ENCODE measurements at places on chromosomes 13 and 19. TPM values are rescaled to one million over a fixed set of nuclear protein-coding genes. Genes with fewer than 3 reads are reported as not detected.

DNA sequence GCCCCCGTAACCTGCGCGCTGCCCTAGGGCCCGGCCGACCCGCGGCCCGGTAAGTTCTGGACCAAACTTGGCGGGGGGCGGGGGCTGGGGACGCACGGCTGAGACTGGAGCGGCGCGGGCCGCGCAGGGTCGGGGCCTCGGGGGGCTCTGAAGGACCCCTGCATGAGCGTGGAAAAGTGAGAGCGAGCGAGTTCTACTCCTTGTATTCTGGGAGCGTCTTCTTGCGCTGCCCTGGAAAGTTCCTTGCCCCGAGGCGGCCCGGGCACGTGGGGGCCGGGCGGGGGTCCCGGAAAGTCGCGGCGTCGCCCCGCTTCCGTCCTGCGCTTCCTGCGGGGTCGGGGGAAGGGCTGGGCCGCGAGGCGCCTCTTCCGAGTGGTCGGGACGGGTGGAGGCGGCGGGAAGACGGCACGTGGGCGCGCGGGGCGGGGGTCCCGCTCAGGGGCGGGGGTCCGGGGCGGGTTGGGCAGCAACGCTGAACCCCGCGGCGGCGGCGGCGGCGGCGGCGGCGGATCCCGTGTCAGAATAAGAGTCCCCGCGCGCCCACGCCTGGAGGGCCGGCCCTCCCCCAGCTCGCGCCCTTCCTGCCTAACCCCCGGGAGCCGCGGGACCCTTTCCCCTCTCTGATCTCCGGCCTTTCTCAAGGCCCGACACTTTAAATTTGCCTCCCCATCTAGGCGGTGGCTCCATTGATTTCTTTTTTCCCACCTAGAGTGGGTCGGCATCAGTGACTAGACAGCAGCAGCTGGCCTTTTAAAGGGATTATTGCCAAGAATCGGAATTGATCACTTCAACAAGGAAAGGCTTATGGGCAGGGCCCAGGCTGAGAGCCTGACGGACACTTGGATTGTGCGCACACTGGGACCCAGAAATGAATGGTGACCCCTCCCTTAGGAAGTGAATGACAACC lies 749 bp downstream of the GATAD2A start:
- peak; percentile 89 for DNase-seq

DNA sequence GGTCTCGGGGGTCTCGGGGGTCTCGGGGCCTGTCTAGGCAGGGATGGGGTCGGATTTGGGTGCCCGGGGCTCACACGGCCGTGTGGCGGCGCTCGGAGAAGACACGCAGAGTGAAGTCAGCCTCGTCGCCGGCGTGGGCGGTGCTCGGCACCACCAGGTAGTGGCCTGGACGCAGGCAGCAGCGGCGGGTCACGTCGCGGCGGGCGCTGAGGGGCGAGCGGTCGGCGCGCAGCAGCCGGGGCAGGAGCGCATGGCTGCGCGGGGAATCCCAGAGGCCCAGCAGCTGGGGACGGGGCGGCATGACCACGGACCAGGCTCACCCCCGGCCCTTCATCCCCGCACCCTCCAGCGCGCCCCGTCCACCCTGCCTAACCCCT lies 8.2 kb downstream of the CAPN12 start:
- peak; percentile 90 for DNase-seq

NXNL1 gene
- not detected for total RNA-seq

GRCh38 chr13:72431981-72432682 lies 295.3 kb downstream of the MZT1 start:
- peak; percentile 6 for DNase-seq

DNA sequence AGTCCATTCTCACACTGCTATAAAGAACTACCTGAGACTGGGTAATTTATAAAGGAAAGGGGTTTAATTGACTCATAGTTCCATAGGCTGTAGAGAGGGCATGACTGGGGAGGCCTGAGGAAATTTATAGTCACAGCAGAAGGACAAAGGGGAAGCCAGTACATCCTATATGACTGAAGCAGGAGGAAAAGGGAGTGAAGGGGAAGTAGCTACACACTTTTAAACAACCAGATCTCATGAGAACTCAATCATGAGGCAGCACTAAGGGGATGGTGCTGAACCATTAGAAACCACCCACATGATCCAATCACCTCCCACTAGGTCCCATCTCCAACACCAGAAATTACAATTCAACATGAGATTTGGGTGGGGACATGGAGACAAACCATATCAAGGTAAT lies 209.1 kb downstream of the DIAPH3 start:
- DNase-seq = no peak

- DNase-seq = peak; percentile 98
These were observed at the start of gene ZNF844 for GRCh38 chr19:12064590-12065538. TSS of gene ZNF844 (plus strand) at chr19:12064731. CDS start at chr19:12064874, 143 bp downstream.

DNA sequence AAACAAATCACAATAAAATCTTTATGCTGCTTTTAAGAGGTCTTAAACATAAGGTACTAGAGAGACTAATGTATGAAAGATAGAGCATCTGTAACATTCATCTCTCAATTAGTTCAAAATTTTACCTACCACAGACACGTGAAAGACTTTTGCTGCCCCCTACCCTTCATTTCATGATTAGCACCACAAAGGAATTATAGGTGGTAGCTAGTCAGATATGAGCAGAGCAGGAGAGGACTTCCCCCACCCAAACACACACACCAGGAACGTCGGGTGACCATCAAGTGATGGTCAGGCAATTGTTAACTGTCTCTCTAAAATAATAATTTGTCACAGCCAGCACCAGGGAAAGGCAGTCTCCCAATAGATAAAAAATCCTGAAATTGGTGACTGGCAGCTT lies 1531.7 kb upstream of the SPRY2 start:
- DNase-seq = peak; percentile 4

- no peak for DNase-seq
These were observed 361.9 kb upstream of the GPC6 start for GRCh38 chr13:92864584-92865284.

GRCh38 chr19:33195645-33196347 lies 1.7 kb downstream of the LRP3 start:
- DNase-seq = peak; percentile 38

DNA sequence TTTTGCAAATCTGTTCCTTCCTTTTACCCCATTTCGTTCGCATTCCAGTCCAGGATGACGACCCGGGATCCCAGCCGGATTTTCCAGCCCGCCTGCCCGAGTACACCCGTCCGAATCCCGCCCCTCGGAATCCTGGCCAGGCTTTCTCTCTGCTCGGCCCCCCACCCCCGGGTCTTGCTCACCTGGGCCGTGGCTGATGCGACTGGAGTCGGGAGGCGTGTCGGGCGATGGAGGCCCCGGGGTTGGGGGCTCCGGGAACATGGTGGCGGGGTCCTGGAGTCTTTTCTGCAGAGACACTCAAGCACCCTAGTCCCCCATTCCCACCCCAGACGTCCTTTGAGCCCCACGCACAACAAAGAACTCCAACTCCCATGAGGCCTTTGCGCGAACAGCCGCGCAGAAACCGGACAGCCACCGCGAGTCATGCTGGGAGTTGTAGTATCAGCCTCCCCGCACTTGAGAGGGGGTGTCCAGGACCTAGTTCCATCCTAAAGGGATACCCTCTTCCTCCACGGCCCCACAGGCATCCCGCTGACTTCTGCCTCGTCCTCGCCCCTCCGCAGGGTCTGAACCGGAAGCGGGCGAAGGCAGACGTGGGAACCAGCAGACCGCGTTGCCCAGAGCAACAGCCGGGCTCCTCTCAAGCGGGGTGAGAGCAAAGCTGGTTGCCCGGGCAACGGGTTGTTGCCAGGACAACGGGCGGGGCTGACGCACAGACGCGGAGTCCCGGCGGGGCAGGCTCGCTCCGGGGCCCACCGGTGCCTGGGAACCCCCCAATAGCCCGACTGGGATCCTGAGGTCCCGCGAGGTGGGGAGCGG lies 1.1 kb downstream of the SYT5 start:
- DNase-seq = peak; percentile 97

DNA sequence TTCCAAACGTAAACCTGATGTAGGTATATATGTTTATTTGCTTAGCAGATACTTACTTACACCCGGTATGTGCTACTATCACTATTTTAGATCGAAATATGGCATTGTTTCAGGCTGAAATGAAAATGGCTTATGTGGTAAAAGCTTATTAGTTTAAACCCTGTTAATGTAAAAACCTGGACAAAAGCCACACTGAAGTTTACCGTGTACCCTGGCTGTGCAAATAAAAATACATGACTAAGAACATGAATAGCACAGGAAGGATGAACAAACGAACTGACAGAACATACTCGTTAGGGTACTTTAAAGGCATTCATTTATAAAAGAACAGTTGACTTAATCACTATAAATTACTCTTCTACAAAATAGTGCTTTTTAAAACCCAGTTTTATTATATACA lies 6.6 kb downstream of the CLDN10 start:
- DNase-seq = no peak

DNA sequence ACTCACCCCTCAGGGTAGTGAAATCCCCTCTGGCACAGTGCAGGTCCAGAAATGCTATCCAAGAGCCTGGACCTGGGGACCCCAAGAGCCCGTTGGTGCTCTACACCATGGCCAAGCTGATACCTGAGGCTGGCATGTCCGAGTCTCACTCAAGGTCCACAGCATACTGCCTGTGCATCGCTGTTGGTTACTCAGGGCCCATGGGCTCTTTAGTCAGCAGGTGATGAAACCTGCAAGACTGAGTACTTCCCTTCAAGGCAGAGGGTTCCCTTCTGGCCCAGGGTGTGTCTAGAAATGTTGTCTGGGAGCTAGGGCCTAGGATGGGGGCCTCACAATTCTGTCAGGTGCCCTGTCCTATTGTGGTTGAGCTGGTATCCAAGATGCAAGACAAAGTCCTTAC lies 19.6 kb upstream of the KBTBD7 start:
- DNase-seq = no peak

DNA sequence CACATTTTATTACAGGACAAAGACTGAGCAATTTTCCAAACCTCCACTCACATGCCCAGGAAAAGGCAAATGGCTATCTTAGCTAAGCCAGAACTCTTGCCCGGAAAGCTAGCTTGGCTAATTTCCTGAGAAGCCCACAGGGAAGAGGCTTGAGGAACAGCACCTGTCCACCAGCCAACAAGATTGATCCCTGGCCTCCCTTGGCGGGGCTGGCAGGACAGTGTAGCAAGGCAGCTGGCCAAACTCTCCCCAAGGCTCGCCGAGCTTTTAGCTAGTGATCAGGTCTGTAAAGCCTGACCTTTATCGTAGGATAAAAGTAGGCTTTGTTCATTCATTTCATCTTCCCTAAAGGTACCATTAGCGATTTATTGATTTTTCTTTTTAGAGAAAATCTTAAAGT lies 101.4 kb downstream of the UQCRFS1 start:
- no peak for DNase-seq

DNA sequence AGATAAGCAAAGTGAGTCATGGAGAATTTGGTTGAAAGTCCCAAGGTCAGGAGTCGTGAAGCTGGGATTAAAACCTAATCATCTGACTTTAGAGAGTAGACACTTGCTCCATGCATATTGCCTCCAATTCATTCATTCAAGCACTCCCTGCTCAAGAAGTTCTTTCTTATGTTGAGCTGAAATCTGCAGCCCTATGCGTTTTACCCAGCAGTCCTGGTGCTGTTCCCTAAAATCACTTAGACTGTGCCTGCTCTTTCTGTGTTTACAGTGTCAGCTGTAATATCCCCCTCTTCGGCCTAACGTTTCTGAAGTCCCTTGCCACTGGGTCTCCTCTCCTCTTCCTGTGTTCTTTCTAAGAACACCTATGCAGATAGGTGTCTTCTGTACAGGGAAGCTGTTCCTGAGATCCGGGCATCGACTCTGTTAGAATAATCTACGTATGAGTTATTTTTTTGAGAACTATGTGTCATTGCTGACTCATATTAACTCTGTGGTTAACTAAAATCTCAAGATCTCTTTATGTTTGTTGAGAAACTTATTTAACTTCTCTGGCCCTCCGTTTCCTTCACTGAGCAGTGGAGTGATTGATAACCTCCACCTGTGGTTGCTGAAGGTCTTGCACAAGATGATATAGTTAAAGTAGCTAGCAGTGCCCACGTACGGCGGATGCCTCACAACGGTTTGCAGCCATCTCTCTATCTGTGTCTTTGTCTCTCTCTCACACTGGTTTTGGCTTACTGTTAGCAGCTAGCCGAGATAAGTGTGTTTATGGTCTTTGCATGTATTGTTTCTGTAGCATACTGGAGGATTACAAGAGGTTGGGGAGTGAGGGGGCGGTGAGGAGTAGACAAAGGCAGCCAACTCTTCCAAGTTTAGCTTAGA lies 4.7 kb downstream of the ALOX5AP start:
- DNase-seq = no peak

FCER2 gene
- total RNA-seq = not detected

- DNase-seq = no peak
These were observed 5.7 kb downstream of the SYT3 start for GRCh38 chr19:50633973-50634372.

COX7A1 gene
- 0.18 TPM for total RNA-seq

BICRA gene
- total RNA-seq = 3.4 TPM

- DNase-seq = no peak
These were observed 128.1 kb downstream of the EFNB2 start for GRCh38 chr13:106407338-106407737.

DNA sequence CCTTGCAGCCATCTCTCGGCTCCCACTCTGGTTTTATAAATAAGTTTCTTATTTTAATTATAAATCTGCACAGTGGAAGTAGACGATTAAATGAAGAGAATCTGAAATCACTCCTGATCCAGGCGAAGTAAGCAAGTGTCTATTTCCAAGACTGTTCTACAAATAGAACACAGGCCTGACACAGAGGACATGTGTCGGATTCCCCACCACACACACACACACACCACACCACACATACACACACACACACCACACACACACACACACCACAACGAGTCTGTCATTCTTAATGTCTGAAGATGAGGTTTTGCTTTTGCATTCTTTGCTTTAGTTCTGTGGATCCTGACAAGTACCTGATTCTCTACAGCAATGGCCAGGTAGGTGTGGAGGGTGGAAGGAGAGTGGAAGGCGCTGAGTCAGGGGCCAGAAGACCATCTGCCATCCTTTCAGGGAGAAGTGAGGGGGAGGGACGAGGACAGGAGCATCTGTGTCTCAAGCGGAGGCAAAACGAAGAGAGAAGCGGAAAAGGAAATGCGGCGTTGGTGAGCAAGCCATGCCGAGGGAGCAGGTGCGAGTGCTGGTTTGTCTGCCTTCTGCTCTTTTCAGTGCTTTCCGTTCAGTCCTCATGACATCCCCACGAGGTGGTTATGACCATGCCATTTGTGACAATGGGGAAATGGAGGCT lies 110.2 kb downstream of the TEX26 start:
- DNase-seq = no peak

KIR2DL3 gene
- total RNA-seq = not detected

DNA sequence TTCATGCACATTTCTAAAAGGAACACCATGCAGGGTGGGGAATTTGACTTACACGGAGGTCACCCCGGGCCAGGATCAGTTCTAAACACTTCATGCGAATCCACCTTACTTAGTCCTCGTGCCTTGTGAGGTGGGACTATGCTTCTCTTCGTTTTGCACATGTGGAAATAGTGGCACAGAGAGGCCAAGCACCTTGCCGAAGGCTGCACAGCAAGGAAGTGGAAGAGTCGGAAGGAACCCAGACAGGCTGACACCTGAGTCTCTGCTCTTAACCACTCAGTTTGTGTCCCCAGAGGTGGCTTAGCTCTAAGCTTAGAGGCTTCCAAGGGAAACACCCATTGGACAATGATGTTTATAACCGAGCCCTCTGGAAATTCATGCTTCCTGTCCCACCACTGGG lies 150.1 kb downstream of the CACNA1A start:
- DNase-seq = no peak

GRCh38 chr19:48947258-48947542 lies 7.5 kb upstream of the BAX start:
- DNase-seq = no peak
